ENCODE measurements at places on chromosomes 13 and 19.

DNA sequence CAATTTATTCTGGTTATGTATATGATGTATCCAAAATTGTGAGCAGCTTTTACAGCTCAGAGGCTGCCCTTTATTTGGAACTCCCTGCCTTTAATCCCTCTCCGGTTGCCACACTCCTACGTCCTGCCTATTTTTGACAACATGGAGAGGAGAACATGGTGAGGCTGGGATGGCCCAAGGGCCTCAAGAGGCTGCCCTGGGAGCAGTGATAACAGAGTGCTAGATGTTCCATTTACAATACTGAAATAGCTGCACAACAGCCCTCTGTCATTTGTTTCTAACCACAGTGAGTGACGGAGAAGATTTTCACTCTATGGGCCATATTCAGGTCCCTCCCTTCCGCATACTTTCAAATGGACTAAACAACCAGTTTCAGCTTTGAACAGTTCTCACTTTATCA is 33.4 kb downstream of the STARD13 start:
- no peak for DNase-seq

DNA sequence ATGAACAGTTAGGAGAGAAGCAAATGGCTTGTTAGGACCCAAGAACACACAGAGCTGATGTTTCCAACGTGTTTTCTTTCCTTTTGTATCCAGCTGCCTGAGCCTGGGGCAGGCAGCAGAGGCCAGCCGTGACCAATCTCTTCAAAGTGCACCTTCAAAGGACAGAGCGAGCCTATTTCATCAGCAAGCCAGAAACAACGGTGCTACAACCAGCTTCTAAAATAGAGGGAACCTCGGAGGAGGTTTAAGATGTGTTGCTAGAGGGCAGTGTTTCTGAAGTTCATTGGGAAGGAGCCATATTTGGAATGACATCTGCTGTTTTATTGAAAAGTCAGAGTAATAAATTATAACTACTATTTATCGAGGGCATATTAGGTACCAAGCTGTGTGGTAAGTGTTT is 56.2 kb upstream of the RFC3 start:
- no peak for DNase-seq

DNA sequence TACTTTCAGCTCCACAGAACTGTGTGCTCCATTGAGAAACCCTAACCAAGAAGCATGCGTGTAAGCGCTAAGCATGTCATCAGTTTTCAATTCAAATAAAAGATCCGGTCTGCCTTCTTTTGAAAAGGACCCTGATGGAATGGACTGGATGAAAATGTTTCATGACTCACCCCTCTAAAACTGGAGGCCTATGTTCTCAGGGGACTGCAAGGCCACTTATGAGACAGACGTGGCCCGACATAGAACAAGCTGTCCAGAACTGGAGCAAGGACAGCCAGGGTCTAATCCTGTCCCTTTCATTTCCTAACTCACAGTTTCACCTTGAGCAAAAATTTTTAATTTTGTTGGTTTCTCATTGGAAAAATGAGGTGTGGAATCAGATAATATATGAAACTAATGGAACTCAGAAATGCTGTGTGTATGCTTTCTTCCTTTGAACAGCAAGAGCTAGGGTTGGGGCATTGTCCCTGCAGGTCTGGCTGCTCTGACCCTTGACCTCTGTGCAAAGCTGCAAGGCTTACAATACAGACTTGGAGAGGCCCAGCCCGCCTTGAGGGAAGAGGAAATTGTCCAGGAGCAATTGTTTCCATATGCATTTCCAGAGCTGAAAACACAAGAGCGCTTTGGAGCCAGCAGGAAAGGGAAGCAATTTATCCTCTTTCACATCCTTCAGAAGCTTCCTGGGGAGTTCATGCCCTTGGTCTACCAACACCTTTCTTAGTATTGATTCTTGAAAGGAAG is 553.4 kb upstream of the KLF12 start:
- DNase-seq: no peak

- no peak for DNase-seq
Observed at GRCh38 chr13:106011600-106011999, 523.9 kb downstream of the EFNB2 start.
